AG04450 (cell line): ENCODE measurements at places on chromosomes 12 and 14.

DNA sequence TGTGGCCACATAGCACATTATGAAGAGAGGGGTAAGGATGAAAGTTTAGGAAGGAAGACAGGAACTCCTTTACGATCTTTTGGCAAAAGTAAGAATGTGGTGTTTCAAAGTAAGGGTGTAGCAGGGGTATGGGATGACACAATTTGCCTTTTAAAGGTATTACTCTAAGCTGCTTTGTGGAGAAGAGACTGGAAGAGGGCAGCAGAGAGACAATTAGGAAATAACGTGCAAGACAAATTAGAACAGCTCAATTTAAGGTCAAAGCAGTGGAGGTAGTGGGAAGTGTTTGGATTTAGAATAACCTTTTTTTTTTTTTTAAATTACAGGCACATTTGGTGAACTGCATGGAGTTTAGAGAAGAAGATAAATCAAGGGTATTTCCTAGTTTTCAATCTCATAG, 342.6 kb downstream of the NOVA1 start:
- DNase-seq = no peak

DNA sequence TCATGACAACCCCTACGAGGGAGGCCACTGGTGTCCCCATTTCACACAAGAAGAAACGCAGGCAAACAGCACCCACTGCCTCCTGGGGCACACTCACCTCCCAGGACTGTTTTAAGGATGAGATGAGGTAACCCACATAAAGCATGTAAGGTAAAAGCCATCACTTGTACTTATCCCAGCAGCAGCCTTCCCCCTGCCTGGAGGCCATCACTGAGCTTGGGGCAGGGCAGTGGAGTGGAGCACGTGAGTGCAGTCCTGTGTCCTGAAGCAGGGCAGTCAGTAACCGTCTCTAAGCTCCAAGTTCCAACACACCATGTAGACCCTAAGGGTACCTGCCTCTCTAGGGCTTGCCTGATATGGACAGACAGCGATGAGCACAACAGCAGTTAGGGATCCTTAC, 1.7 kb downstream of the POLE start:
- no peak for DNase-seq

DNA sequence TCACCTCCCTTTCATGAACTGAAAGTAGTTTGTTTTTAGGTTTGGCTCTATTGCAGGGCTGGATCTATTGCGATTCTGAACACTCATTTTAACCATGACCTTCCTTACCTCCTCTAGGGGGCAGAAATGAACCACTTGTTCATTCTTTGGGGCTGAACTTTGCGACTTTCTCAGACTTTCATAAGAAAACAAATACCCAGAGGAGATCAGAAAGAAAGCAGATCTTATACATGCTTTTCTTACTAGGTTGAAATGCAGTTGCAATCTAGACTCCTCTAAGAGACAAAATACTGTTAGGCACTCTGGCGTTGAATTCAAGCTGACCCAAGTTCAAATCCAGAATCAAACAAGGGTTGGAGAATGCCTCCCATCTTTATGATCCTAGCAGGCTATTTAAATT, 32.6 kb upstream of the PLEKHG3 start:
- DNase-seq = peak; percentile 39

DNA sequence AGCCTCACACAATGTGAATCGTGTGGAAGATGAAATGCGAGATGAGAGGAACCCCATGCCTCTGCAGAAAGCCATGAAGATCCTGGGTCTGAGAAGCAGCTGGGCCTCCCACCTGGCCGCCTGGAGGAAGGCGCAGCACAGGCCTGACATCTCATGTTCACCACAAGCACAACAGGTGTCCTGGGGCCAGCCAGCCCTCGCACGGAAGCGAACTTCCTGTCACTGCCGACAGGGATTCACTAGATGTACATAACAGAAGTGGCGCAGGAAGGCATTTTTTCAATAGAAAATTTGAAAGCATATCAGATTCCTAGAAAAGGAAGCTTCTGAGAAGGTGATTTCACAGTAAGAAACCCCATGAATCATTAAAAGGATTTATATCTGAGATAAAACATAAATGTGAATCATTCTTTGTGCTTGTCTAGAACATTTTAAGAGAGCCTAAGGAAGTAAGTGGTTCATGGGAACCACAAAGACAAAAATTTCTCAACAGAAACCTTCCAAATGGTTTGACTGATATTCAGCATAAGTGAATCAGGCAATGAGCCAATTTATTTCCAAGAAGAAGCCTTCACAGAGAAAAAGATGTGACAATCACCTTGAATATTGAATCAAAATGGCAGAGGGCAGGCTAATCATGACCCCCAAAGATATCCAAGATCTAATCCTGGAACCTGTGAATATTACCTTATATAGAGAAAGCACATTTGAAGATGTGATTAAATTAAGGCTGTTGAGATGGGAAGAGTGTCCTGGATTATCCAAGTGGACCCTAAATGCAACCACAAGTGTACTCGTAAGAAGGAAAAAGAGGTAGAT, 311.9 kb downstream of the DUSP6 start:
- no peak for DNase-seq

GRCh38 chr12:125194163-125194773, 129.0 kb downstream of the AACS start:
- no peak for DNase-seq
